A549 treated with DMSO at 1 μM for 4 hours (cell line): ENCODE measurements at places on chromosomes 3 and 15. TPM values are rescaled to one million over a fixed set of nuclear protein-coding genes. Genes with fewer than 3 reads are reported as not detected.

The SEMA3G gene
- total RNA-seq: 0.03 to 0.30 TPM (median 0.09 TPM) in 5 replicates

The MOBP gene
- total RNA-seq: 0.02 to 0.28 TPM (median 0.07 TPM) in 3 of 5 replicates, not detected in the others

The HTR3E gene
- not detected in 5 replicates for total RNA-seq

The SCN5A gene
- total RNA-seq: 0.57 to 1.3 TPM (median 0.92 TPM) in 5 replicates

The SCG5 gene
- 1.6 to 3.7 TPM (median 2.2 TPM) in 5 replicates for total RNA-seq

The MGA gene
- 7.6 to 10.0 TPM (median 8.6 TPM) in 5 replicates for total RNA-seq

The SPRED1 gene
- total RNA-seq: 8.2 to 12.2 TPM (median 9.9 TPM) in 5 replicates

The ECE2 gene
- total RNA-seq: not detected in 5 replicates

The POC1A gene
- 15.5 to 20.4 TPM (median 17.8 TPM) in 5 replicates for total RNA-seq

The KBTBD13 gene
- total RNA-seq: 0.02 TPM in 1 of 5 replicates, not detected in the others

The TLR9 gene
- 0.06 TPM in 1 of 5 replicates, not detected in the others for total RNA-seq

The CPNE4 gene
- 1.8 to 5.8 TPM (median 5.0 TPM) in 5 replicates for total RNA-seq

The MYRIP gene
- total RNA-seq: not detected in 5 replicates

The ACKR2 gene
- 0.07 TPM in 1 of 5 replicates, not detected in the others for total RNA-seq
